CD4-positive, alpha-beta T cell treated with Interleukin-6 at 100 ng/mL for 8 hours (primary cell): ENCODE measurements at places on chromosomes 2 and 18.

DNA sequence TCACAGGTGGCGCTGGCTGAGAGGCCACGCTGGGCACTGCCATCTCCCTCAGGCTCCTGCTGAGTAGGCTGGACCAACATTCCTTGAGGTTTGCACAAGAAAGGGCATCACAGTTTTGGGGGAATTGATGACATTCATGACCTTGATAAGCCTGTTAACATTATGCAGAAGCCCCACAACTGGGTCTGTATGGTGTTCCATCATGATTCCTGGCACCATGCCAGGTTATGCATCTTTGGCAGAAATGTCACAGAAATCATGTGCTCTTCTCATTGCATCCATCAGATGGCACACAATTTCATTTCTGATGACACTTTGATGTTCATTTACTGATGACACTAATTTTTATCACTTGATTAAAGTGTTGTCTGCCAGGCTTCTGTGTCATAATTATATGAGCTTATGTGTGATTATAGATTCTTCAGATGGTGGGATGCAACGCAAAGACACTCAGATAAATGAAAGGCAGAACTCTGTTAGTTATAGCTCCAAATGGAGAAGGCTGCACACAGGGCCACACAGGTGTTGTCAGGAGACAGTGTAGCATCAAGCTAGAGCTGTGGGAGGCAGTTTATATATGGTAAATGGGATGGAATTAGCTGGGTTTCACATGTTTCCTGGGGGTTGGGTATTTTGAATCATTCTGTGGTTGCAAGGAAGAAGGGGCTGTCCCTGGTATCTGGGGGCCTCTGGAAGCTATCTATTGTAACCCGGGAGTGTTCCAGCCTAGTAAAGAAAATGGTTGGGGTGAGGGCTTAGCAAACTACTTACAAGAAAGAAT lies 191.3 kb downstream of the SLC39A10 start:
- DNase-seq: no peak

DNA sequence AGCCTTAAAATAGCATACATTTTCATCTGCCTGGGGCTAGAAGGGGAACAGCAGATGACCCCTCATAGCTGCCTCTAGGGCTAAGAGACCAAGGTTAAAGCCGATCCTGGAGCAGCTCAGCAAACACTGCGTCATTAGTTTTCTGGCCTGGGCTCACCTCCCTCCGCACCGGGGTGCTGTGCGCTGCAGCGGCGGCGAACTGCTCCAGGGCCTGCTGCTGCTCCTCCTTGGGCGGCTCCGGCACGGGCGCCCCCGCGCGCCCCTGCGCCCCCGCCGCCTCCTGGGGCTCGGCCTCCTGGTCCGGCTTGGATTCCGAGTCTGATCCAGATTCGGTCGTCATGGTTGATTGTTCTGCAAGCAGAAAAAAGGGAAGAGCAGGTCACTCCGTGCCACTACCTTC lies 55.0 kb downstream of the EPB41L3 start:
- no peak for DNase-seq

GRCh38 chr2:84891355-84892010 lies 10.6 kb upstream of the TRABD2A start:
- no peak for DNase-seq

DNA sequence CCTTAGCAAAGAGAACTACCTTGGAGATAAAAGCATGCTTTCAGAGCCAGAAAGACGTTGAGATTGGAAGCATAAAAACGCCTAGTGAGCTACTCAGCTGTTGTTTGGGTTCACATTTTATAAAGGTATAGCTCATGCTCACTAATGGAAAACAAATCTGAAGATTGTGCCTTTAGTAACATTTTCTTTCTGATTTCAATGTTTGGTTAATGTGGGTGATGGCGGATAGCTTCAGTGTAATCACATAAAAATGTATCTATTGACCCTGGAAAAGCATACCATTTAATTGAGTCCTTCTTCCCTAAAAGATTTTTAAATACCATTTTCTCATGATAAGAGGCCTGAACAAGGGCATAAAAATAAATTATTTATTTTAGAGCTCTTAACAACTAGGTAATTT lies 73.4 kb downstream of the DTNA start:
- DNase-seq: no peak

GRCh38 chr2:118179445-118179844 lies 91.2 kb downstream of the INSIG2 start:
- DNase-seq: no peak

- no peak for DNase-seq
Observed at GRCh38 chr2:236014408-236015131, 153.6 kb downstream of the GBX2 start.

DNA sequence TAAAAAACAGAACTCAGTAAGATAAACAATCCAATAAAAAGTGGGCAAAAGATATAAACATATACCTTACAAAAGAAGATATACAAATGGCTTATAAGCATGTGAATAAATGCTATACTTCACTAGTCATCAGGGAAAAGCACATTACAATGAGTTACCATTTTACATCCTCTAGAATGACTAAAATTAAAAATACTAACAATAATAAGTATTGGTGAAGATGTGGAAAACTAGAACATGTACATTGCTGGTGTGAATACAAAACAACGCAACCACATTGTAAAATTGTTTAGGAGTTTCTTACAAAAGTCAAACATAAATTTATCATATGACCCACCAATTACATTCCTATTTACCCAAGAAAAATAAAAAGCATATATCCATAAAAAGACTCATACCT lies 80.1 kb downstream of the SPIRE1 start:
- DNase-seq: no peak

DNA sequence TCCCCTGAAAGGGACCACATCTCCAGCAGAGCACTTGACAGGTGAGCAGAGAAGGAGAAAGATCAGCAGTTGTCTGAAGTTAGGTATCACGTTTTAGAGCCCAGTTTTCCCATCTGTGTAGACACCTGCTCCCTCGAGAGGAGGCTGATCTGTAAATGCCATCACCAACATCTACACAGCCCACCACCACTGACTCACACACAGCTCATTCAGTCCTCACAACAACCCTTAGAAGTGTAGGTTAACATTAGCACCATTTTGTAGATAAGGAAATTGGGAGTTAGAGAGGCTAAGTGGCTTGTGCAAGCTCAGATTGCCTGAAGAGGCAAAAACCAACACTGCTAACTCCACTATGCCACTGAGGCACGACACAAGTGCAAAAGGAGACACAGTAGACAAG lies 37.2 kb upstream of the STAT1 start:
- no peak for DNase-seq

- DNase-seq: no peak
Observed at GRCh38 chr2:74496997-74497776, 2.2 kb downstream of the LBX2 start.

DNA sequence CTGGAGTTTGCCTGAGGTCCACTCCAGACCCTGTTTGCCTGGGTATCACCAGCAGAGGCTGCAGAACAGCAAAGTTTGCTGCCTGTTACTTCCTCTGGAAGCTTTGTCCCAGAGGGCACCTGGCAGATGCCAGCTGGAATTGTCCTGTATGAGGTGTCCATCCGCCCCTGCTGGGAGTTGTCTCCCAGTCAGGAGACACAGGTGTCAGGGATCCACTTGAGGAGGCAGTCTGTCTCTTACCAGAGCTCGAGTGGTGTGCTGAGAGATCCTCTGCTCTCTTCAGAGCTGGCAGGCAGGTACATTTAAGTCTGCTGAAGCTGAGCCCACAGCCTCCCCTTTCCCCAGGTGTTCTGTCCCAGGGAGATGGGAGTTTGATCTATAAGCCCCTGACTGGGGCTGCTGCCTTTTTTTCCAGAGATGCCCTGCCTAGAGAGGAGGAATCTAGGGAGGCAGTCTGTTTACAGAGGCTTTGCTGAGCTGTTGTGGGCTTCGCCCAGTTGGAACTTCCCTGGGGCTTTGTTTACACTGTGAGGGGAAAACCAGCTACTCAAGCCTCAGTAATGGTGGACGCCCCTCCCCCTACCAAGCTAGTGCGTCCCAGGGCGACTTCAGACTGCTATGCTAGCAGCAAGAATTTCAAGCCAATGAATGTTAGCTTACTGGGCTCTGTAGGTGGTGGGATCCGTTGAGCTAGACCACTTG lies 34.7 kb downstream of the TFPI start:
- no peak for DNase-seq

- DNase-seq: no peak
Observed at GRCh38 chr2:168633200-168633599, 169.2 kb upstream of the NOSTRIN start.

DNA sequence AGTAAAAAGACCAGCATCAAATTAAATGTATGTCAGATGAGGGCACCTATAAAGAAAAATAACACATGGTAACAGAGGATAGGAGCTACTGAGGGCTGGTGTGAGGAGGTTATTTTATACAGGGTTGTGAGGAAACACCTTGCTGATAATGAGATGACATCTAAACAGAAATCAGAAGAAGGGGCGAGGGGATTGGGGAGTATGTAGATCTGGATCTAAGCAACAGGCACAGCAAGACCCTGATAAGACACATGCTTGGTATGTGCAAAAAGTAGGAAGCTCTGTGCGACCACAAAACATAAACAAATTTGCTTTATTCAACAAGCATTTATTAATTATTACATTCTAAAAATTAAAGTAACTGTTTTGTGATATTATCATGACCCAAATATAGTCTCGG lies 295.4 kb downstream of the ZEB2 start:
- no peak for DNase-seq

GRCh38 chr2:26687801-26688200 lies 4.7 kb upstream of the KCNK3 start:
- DNase-seq: no peak

- no peak for DNase-seq
Observed at GRCh38 chr2:9008951-9009664, 5.6 kb upstream of the MBOAT2 start.
